Bronchial epithelial cell (primary cell): ENCODE measurements at places on chromosomes 7 and 10. TPM values are rescaled to one million over a fixed set of nuclear protein-coding genes. Genes with fewer than 3 reads are reported as not detected.

DNA sequence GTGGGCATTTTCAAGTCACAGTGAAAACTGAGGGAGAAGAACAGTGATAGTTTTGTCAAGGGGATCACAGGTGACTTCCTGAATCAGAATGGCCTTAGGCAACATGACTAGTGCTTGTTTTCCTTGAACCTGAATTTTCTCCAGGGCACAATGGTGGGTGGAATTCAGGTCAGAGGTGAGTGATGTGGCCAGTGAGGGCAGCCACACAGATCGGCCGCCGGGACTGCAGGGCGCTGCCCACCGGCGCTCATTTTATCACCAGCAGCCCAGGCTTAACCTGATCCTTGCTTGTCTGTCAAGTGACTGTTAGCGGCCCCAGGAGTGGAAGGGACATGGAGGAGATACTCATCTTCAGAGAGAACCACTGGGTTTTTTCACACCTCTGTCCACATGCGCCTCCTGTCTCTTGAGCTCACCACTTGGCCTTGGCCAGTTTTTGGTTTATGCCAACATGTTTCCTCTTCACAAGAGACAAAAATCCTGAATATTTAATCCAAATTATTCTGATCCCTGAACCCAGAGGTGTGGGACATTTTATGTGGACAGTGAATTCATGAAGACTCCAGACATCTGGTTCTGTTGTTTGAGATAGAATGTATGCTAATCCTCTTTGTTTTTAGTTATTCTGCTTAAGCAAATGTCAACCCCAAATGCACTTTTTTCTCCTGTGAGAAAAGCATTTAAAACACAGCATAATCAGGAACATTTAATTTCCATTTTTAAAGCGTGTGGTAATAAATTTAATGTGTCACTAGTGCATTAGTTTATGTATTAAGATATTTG lies 108.7 kb downstream of the DOCK1 start:
- peak; percentile 31 for DNase-seq

GRCh38 chr10:73853196-73853595 lies 21.2 kb downstream of the CAMK2G start:
- DNase-seq, result no peak

- no peak for DNase-seq
Measured at GRCh38 chr10:17783751-17784150, 25.4 kb upstream of the MRC1 start.

PRTFDC1 gene
- total RNA-seq, result 2.4 and 5.5 TPM in 2 replicates

NPC1L1 gene
- under 0.01 TPM in 2 replicates for total RNA-seq

DNA sequence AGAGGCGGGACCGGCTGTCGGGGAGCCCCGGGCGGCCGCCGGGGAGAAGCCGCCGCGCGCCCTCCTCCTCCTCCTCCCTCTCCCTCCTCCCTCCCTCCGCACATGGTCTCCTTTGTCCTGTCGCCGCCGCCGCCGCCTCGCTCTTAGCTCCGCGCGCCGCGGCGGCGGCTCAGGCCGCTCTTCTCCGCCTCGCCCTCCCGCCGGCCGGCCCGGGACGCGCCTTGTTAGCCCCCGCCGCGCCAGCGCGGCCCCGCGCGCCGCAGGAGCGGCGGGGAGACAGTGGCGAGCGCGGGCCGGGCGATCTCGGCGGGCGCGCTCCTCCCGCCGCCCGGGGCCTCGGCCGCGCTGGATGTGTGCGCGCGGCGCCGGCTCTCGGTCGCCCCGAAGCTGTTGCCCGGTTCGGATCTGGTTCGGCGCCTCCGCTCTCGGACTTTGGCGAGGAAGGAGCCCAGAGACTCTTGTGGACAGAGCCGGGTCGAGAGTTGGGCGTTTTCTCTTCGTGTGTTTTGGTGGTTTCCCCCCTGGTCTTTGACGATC lies 437.4 kb upstream of the GALNT17 start:
- no peak for DNase-seq

GPR15LG gene
- 0.53 and 2.6 TPM in 2 replicates for total RNA-seq

DNA sequence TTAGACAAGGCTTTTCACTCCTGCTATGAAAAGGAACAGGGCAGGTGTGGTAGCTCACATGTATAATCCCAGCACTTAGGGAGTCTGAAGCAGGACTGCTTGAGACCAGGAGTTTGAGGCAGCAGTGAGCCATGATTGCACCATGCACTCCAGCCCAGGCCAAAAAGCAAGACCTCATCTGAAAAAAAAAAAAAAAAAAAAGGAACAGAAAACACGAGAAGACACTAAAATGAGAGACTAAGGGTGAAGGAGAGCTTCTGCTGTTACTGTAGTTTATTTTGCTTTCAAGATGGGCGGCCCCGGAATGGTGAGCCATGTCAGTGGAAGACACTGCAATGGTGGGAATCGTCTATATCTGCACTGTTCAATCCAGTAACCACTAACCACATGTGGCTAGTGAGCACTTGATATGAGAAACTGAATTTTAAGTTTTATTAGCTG lies 9.9 kb downstream of the PIP4K2A start:
- DNase-seq, result no peak

DNA sequence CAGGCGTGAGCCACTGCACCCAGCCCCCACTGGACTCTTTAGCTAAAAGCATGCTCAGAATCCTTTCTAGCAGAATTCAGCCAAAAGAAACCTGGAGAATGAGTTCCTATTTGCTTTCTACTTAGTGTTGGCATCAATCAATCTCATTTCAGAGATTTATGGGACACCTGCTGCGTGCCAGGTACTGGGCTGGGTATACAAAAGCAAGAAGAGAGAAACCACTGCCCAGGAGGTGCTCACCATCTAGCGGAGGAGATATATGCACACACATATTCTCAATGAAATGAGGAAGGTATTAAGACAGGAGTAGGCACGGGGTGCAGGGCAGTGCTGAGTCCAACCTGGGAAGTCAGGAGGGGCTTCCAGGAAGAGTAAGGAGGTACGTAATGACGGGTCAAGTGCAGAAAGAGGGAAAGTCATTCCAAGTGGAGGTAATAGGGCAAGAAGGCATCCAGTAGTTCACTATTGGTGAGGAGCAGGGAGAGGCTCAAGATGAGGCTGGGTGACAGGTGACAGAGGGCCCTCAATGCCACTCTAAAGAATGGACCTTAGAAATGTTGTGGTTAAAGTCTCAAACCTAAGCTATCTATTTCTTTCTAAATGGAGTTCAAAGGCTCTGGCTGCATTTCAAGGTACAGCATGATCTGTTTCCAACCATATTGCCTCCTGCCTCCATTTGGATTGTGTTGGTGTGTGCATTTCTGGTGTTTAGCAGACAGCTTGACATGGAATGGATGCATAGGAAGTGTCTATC lies 22.1 kb downstream of the ABLIM1 start:
- DNase-seq, result no peak

PDK4 gene
- total RNA-seq, result 0.53 and 0.64 TPM in 2 replicates

ABLIM1 gene
- 152 and 264 TPM in 2 replicates for total RNA-seq

FAM237B gene
- not detected in 2 replicates for total RNA-seq

DNA sequence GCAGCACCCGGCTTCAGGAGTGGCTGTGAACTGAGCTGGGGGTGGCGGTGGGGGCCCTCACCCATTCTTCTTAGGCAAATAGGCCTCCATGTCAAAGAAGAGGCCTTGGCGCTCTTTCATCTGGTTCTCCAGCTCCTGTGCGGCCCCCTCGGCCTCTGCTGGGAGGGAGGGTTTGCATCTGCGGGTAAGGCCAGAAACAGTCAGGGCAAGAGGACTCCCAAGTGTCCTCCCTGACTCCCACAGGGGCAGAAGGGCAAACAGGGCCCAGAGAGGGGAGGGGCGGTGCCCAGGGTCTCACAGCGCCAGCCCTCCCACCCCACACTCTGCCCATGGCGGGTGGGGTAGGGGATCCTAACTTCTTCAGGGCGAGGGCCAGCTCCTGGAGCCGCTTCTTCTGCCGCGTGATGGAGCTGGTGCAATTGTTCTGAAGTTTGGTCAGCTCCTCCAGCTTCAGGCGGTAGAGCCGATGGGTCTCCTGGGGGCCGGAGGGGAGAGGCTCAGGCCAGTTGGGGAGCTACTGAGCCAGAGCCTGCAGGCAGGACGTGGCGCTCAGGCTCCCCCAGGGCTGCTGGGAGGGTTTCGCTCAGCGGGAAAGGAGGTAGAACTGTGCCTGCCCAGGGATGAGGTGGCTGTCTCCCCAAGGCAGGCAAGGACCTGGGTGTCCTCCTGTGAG lies 2.2 kb downstream of the TMEM120A start:
- DNase-seq, result no peak

DNA sequence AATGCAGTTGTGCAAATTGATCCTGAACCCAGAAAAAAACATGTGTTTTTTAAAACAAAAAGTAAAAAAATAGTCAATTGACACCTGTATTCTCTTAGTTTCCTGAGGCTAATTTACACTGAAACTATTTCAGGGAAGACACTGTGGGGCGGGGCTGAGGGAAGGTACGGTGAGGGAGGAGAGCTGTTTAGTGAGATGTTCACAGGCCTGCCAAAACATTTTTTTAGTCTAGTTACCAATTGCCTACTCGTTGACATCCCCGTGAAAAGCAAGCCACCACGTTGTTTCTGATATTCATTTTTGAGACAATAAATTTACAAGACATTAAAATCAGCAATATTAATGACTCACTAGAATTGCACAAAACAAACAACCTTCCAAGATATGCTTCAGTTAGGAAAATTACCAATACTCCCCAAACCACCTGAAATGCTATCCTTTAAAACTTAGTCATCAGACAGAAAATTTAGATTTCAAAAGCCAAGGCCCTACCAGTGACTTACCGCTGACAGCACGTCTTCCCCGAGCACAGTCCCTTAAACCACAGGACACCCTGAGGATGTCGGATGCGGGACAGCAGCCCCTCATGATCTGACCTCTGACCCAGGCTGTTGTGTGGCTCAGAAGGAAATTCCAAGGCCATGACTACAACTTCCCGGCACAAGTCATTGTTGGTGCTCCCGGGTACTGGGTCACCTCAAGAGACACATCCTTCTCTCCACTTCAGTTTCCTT lies 279.2 kb downstream of the PRPF18 start:
- peak; percentile 88 for DNase-seq

DNA sequence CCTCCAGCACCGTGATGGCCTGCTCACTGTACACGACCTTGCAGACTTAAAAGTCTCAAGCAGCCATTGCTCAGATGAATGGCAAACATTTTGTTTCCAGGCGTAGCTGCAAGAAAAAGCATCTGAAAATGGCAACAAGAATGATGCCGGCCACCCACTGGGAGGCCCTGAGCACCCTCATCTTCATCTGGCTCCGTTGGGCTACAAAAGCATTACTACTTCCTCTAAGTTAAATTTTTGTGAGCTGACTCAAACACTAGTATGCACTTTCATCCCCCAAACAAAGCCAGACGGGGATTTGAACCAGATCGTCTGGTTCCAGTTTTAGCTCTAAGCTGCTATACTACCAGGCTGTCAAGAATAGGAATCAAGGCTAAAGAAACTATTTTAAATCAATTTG lies 116.6 kb upstream of the CDK1 start:
- DNase-seq, result peak; percentile 68

GRCh38 chr7:81627536-81628287 lies 142.1 kb downstream of the HGF start:
- peak; percentile 95 for DNase-seq

DNA sequence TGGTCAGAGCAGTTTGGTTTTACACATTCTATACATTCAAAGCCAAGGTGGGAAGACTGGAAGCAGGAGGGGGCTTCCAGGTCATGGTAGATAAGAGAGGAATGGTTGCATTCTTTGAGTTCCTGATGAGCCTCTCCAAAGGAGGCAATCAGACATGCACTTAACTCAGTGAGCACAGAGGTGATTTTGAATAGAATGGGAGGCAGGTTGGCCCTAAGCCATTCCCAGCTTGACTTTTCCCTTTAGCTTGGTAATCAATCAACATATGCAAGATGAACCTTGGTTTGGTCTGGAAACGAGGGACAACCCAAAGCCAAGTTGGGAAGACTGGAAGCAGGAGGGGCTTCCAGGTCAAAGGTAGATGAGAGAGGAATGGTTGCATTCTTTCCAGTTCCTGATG lies 31.4 kb downstream of the TCERG1L start:
- no peak for DNase-seq
